Progenitor cell of endocrine pancreas (in vitro differentiated cells): ENCODE measurements at places on chromosomes 6 and 20.

- DNase-seq: no peak
Measured at GRCh38 chr20:47727909-47728361, 57.3 kb downstream of the SULF2 start.

DNA sequence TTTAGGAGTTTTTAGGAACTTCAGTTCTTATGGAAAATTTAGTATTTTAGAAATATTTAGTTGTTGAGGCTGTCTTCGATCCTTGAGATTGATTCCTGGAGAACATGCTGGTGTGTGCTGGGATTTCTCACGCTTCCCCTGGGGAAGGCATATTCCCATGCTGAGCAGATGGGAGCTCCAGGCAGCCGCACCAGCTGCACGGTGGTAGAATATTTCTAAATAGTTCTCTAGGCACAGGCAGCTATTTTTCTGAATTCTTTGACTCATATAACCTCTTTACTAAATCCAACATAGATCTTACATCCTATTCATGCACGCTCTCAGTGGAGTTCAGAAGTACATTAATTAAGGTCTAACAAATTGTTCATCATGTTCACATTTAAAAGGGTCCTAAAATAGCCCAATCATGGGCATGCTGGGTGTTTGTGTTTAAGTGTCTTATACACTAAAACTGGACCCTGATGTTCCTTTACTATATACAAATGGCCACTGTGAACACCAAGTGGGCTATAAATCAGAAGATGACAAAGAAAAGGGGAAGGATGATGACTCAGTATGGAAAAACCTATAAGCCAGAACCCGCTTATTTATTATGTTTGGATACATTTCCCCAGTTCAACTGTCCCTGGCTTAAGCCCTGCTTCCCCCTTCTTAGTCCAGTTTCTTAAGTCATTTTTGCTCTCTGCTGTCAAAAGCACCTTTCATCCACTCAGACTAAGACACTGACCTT is 138.5 kb downstream of the UST start:
- DNase-seq: no peak

DNA sequence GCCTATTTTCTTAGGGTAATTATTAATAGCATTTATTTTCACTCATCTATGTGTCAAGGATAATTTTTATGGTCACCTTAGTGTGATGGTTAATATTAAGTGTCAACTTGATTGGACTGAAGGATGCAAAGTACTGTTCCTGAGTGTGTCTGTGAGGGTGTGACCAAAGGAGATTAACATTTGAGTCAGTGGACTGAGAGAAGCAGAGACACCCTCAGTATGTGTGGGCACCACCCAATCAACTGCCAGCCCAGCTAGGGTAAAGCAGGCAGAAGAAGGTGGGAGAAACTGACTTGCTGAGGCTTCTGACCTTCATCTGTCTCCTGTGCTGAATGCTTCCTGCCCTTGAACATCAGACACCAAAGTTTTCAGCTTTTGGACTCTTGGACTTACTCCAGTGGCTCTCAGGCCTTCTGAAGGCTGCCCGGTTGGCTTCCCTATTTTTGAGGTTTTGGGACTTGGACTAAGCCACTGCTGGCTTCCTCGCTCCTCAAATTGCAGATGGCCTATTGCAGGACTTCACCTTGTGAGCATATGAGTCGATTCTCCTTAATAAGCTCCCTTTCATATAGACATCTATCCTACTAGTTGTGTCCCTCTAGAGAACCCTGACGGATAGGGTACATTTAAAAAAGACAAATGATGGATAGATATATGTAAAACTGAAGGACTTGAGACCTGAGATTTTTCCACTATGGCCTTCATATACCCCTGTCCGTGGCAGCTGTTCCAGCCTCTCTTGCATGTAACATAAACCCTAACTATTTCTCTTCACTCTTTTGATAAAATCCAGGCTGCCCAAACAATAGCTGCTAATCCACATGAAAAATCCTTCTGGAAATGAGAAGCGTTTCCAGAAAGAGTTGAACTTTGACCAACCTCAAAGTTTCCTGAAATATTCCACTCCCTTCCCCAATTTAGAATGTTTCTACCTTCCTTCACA is 62.1 kb upstream of the RGS17 start:
- DNase-seq: no peak

DNA sequence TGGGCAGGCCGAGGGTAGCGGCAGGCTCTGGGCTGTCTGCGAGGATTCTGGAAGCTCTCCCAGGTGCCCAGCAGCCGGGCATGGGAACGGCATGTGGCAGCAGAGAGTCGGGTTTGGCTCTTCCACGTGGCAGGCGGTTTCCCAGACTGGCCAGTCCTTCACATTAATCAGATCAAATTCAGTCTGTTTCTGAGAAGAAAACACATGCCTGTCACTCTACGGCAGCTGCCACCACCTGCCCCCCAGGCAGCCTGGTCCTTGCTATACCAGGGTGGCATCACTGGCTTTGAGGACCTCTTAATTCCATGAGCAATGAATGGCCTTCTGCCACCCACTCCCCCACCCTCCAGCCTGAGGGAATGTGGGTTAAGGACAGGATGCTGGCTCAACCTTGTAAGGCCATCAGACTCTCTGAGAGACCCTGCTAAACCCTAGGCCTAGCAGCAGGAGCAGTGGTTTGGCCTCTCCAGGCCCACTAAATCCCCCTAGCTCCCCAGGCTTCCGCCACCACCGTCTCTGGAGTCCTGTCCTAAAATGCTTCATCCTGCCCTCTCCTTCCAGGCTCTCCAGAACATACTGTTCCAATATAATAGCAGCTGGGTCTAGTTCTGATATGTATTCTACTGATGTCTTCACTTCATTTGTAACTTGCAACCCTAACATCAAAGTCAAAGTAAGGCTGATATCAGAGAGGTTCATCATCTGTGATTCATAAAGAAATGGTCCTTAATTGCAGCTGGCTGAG is 47.8 kb downstream of the PLCG1 start:
- DNase-seq: no peak

- DNase-seq: no peak
Measured at GRCh38 chr20:37364927-37365272, 19.0 kb downstream of the SRC start.

- no peak for DNase-seq
Measured at GRCh38 chr6:2695454-2696095, 55.1 kb downstream of the MYLK4 start.
